Heart left ventricle (tissue), 16 donors: ENCODE measurements at places on chromosomes 3 and 15. TPM values are rescaled to one million over a fixed set of nuclear protein-coding genes. Genes with fewer than 3 reads are reported as not detected.

The EOMES gene
- polyA plus RNA-seq, result 0.04 TPM

DNA sequence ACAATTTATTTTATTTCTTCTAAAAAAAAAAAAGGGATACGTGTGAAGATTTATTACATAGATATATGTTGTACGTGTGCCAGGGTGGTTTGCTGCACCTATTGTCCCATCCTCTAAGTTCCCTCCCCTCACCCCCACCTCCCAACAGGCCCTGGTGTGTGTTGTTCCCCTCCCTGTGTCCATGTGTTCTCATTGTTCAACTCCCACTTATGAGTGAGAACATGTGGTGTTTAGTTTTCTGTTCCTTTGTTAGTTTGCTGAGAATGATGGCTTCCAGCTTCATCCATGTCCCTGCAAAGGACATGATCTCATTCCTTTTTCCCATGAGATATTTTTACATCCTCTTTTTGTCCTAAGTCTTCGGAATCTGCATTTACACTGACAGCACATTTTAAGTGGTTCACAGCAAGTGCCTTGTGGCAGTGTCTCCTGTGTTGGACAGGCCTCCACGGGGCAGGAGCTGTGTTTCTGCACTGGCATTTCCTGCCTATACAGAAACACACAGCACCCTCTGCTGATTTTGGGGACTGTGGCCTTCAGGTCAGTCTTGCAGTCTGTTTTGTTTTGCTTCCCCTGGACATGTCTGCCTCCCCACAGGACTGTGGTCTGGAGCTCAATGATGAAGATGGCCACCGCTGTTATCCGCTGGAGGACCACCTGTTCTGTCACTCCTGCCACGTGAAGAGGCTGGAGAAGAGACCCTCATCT lies 12.7 kb upstream of the SACM1L start:
- DNase-seq, result no peak

- no peak for DNase-seq
These were observed 14.3 kb downstream of the DUT start for GRCh38 chr15:48345516-48345915.

DNA sequence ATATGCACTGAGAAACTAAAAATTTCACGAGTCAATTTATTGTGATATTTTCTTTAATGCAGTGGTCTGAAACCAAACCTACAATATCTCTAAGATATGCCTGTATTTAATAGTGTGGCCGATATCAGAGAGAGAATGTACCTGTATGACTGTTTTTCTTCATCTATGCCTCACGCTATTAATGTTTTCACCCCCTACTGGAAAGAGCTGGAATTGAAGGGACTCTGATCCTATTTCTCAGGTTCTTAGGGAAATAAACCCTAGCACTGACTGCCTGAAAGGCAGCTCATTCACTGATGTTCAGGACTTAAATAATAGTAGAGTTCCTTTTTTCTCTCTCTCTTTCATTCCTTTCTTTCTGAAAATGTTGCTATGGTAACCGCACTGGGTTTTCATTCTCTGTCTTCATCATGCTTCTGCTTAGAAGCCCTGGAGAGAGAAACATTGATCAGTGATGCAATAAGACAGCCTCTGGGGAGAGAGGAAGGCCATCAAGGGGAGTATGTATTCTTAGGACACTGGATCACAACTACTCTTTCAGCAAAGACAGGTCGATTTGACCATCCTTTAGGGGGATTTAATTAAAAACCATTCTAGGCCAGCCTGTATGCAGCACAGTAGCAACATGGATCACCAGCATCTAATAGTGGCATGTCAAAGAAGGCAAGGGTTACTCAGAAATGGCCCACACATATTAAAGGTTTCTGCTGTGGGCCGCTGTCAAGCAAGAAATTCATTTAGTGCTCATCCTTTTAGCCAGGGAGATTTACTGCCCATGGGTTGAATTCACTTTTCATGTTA lies 1135.7 kb downstream of the IGSF11 start:
- no peak for DNase-seq

DNA sequence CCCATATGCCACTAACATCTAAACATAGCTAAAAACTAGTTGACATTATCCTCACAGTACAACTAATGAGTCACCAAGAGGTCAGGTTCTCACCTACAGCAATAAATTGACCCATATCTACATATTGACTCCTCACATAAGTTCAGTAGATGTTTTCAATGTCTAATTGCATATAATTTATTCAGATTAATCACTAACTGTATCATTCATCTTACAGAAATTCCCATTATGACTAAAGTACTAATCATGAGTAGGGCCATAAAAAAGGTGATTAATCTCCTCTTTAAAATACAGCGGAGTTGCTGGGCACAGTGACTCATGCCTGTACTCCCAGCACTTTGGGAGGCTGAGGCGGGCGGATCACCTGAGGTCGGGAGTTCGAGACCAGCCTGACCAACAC lies 82.4 kb upstream of the ST3GAL6 start:
- no peak for DNase-seq

DNA sequence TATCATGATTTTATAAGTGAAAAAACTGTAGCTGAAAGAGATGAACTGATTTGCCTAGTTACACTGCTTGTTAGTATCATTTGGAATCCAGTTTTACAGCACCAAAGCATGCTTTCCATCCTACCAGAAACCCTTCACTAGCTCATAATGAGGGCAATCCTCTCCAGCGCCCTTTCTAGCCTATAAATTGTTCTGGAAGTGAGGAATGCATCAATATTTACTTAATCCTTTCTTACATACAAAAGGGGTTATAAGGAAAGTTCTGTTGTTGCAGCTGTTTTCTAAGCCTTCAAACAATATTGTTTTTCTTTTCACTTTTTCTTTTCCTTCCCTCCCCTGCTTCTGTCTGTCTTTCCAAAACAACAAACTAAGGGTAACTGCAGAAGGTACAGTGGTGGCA lies 11.0 kb upstream of the PCCB start:
- DNase-seq, result no peak

The CASR gene
- polyA plus RNA-seq, result not detected

The FHIT gene
- 16.5 TPM for polyA plus RNA-seq

DNA sequence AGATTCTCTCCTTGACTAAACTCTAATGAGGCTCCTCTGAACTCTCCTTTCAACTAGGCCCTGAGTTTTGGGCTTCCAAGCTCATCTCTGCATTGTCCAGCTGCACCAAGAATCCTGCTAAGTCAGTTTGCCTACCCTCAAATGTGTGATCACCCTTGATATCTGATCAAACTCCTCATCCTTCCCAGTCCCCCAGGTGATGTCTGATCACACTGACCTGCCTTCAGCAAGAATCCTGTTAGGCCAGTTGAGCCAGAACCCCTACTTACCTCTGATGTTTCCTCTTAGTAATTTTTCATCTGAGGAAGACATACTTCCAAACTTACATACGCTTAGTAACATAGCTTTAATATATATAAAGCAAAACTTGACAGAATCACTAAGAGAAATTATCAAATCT lies 28.8 kb downstream of the SUMF1 start:
- DNase-seq, result no peak

DNA sequence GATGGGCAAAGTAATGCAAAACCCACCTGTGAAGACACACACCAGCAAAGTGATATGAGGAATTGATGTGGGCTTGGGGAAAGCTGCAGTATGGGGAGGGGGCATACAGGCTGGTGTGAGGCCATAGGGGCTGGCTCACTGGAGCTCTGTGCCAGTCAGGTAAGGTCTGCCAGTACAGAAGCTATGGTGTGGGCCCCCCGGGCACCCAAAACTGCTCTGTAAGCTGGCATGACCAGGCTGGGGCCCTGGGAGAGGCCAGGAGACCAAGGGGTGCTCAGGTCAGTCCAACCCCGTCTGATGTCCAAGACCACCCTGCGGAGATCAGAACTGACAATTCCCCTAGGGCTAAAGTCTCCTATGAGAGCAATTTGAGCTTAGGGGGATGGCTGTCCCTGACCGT lies 163.1 kb downstream of the KCNMB2 start:
- DNase-seq, result no peak

DNA sequence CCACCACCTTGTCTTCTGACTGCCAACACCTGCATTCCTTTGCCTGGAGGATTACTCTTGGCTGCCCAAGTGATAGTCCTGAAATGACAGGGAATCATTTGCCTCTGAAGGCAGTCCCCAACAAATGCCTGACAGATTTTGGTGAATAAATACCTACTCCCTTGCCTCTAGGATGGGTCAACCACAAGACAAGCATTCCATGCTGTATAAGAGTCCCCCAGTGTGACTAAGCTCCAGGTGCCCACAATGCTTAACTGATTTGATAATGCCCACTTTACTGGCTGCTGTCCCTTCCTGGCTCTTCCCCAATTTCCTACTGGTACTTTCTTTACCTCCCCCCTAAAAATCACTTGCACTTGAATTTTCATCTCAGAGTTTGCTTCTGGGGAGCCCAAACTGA lies 14.8 kb downstream of the THRB start:
- DNase-seq, result no peak
